Activated T-helper 1 cell treated with anti-CD3 and anti-CD28 coated beads, Interleukin-2, amount 50 U/mL, for 16 hours (primary cell): ENCODE measurements at places on chromosomes 5 and 9.
A peak's percentile ranks its signal among the peaks of the same experiment; 100 is the strongest.

GRCh38 chr9:1869843-1870242 is 145.3 kb upstream of the SMARCA2 start:
- peak; percentile 6 for DNase-seq

DNA sequence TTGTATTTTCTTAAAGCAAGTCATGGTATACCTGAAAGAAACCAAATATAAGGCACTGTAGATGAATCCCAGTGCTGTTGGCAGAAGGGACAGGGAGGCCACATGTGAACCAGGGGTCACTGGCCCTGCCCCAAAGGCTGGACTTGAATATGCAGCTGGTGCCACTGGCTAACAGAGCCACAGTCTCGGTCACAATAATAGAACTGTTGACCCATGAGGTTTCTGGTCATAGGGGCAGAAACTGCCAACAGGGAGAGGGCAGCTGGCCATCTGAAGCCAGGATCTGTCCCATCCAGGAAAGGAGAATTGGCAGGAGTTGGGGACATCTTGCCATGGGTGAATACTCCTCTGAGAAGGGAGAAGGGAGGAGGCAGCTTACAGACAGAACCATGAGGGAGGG is 31.9 kb downstream of the PALM2AKAP2 start:
- DNase-seq = no peak

GRCh38 chr5:115649541-115649940 is 23.7 kb upstream of the TMED7 start:
- DNase-seq = no peak

- DNase-seq = no peak
Measured at GRCh38 chr9:9612270-9612669, 1000.5 kb downstream of the PTPRD start.

- no peak for DNase-seq
Measured at GRCh38 chr9:94693485-94694204, 32.9 kb upstream of the AOPEP start.

DNA sequence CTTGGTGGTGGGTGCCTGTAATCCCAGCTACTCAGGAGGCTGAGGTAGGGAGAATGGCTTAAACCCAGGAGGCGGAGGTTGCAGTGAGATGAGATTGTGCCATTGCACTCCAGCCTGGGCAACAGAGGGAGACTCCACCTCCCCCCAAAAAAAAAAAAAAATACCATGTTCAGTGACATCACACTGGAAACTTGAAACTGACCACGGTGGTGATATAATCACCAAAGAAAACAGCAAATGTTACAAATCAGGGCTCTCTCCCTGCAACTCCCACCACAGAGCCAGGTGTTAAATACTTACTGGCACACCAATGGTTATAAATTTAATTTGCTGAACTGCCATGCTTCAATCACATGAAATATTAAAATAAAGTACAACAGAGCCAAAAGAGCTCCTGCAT is 81.4 kb downstream of the ZNF608 start:
- no peak for DNase-seq

- no peak for DNase-seq
Measured at GRCh38 chr5:134005417-134006061, 764 bp upstream of the VDAC1 start.

DNA sequence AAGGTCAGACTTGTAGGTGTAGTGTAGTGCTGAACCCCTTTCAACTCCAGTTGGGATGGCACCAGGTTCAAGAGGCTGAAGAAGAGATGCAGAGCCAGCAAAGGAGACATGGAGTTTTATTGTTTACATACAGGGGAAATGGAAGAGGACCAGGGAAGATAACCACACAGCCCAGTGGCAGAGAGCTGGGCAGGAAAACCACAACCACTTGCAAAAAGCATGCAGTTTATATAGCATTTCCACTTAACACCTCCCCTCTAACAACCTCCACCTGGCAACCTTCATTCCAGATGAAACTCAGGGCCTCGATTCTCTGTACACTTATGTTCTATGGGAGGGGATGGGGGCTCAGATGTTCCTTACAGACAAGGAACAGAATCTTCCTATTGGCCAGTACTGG is 56.9 kb downstream of the SNX24 start:
- no peak for DNase-seq

DNA sequence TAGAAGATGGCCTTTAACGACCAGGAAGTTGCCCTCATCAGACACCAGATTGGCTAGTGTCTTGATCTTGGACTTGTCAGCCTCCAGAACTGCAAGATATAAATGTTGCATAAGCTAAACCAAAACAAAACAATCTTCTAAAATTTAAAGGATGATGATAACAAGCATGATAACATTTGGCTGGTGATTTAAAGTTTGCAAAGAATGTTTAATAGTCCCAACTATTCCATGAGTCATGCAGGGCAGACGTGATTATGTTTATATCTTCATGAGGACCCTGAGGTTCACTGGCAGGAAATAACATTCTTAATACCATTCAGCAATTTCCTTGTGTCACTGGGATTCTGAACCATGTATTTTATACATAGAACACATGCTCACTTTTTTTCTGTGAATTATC is 319.8 kb downstream of the HCN1 start:
- no peak for DNase-seq

DNA sequence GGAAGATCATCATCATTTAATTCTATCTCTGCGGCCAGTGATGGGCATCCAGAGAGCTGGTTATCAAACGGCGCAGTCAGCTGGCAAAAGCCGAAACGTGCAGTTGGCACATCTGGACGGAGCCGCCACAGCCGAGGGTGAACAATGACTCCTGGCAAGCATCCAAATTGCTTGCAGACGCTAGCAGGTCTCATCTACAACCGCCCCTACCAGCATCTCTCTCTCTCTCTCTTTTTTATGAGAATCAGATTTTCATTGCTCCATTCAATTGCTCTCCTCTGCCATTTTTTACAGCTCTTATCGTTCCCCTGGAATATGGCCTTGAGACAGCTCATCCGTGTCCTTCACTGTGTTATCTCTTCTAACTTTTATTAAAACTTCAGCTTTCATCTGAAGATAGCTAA is 165.2 kb downstream of the MAPKAP1 start:
- no peak for DNase-seq

- peak; percentile 37 for DNase-seq
Measured at GRCh38 chr5:135191084-135191826, 157.2 kb upstream of the PITX1 start.

DNA sequence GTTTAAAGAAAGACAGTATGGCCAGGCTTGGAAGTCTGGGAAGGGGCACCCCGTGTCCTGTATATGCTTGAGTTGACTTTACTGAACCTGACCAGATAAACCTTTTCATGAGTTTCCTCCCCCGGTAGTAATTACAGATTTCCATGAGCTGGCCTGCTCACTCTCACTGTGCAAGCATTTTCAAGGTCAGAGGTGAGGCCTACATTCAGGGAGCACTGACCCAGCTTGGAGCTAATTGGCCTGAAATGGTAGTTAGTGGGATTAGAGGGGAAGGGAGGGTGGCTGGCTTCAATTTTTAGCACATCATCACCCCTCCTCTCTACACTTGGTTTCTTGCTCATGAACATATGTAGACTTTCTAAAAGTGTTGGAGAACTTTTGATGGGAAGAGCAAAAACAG is 99.2 kb downstream of the PSAT1 start:
- no peak for DNase-seq

DNA sequence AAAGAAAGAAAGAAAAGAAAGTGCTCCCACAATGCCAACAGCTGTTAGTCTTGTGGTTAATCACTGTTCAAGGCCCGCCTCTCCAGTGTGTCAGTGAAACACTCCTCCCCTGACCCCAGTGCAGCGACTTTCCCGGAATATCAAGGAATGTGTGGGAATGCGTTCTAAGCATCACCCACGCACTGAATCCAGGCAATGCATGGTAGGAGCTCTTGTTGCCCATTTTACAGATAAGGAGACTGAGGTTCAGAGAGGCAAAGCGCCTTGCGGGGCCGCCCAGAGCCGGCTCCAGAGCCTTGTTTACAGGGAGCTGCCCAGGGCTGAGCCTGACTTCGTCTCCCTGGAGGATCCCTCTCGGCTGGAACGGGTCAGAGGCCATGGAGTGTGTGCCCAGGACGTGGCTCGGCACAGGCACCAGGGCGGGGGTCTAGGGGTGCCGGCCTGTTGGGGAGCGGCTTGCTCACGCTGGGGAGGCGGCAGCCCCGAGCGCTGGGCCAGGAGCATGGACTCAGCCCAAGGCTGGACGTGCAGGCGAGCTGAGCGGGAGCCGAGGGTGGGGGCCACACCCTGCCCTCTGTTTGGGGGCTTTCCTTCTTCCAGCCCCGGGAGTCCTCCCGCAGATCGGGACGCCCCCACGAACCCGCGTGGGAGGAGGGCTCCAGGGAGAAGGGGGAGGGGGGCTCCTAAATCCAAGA is 823 bp downstream of the ST6GALNAC6 start:
- no peak for DNase-seq
